ENCODE measurements at places on chromosomes 13 and 19.

GRCh38 chr13:93320942-93321341 lies 94.3 kb downstream of the GPC6 start:
- no peak for DNase-seq

GRCh38 chr19:6086068-6086788 lies 24.1 kb downstream of the RFX2 start:
- no peak for DNase-seq

GRCh38 chr13:102947745-102948405 lies 102.0 kb downstream of the ERCC5 start:
- no peak for DNase-seq

DNA sequence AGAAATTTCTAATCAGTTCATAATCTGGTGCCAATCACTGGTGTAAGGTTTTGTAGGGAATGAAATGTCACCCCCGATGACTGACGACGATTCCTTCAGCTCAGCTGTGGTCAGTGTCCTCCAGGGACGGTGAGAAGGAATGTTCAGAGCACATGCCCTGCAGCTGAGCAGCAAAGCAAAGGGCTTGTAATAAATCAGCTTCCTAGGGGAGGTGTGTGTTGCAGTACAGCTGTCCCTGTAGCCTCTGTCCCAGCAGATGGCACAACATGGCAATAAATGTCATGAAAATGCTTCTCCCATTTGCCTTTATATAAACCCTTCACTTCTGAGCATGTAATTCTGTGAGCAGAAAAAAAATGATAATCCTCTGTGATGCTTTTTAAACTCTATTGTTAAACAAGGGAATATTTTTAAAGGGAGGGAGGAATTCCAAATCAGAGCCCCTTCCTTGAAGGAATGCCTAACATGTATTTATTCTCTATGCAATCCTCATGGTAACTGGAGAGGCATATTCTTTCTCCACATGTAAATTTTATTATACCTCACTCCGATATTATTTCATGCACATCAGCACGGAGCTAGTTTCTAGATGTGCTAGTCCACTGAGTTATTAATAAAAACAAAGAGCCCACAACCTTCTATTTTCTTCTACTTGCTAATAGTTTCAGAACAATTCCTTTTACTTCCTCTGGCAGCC lies 102.5 kb downstream of the FAM216B start:
- DNase-seq, result no peak

DNA sequence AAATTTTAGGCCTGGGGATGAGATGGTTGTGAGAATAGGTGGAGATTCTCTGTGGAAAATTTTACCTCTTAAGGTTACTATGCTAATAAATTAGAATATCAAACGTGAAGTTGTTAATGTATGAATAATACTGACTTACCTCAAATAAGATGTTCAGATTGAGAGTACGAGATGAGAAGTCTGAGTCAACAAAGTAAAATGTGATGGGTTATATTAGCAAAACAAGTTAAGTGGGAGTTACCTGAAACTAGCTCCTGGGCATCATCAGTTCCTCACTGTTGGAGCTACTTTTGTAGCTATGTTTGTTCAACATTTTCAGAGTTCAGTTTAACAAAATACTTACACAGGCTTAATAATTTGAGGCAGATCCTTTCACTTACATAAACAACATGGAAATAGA lies 108.6 kb downstream of the PIBF1 start:
- no peak for DNase-seq

- no peak for DNase-seq
These were observed 6.4 kb downstream of the METTL21C start for GRCh38 chr13:102688306-102688973.

GRCh38 chr19:30924670-30925069 lies 424.6 kb downstream of the TSHZ3 start:
- no peak for DNase-seq

- no peak for DNase-seq
These were observed 42.6 kb downstream of the CRTC1 start for GRCh38 chr19:18725841-18726770.

DNA sequence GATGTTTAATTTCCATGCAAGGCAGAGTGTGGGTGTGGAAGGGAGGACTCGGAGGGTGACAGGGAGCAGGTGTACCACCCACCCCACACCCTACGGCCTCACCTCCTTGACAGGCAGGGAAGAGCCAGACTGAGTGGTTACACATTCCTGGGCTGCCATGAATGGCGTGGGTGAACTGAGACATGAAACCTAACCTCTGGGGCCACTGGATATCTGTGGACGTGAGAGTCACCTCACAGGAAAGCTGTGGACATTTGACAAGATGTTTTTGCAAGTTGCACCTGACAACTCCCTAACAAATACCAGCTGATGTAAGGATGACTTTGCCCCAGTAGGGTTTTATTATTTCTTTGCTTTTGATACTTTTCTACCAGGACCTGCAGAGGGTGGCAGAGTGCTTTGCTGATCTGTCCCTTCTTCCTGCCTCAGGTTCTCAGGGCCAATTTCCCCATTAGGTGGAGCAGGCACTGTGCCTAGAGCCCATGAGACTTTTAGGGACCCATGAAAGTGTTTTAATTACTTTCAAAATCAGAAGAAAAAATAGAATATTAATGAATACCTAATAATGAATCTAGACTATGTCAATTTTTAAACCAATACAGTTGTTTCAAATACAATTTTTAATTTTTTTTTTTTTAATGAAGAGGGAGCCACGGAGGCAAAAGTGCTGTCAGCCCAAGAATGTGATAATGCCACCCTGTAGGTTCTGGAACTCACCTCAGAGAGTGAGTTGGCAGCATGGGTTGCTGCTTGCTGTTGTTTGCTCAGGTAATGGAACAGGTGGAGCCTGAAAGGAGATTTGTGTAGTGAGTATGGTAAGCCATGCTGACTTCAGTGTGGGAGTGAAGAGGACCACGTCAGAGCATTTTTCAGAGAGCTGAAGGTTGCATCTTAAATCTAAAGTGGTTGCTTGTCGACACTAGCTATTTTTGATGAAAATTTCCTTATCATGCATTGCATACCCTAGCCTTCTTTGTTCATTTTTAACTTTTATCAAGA lies 58.0 kb upstream of the CYSLTR2 start:
- peak; percentile 10 for DNase-seq

GRCh38 chr19:18904334-18905057 lies 8.5 kb upstream of the CERS1 start:
- no peak for DNase-seq

DNA sequence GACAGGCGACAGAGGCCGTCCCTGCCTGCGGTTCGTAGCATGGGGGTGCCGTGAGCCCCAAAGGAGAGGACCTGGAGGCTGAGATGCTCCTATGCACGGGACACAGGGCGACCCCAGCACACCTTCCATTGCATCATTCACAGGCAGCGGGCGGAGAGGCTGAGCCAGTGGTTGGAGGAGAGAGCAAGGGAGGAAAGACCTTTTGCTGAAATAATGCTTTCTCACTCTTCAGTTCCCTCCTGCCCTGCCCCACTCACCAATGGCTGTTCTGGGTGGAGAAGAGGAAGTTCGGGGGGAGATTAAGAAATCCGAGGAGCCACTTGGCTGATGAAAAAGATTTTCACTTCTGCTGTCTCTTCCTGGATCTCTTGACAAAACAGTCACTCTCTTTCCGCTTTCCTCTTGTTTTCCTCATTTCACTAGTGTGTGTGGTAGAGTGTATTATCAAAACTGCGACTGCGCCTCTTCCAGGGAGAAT lies at the start of gene NLRP12:
Gene NLRP12, minus strand, starts transcription at position 181 of the 478 bp plus-strand sequence. Its CDS starts 140 bp downstream, at position 41.
- DNase-seq, result no peak

GRCh38 chr19:51128227-51128626 lies 3.5 kb downstream of the SIGLEC9 start:
- DNase-seq, result no peak

GRCh38 chr13:41700790-41701310 lies 243.5 kb downstream of the RGCC start:
- no peak for DNase-seq

DNA sequence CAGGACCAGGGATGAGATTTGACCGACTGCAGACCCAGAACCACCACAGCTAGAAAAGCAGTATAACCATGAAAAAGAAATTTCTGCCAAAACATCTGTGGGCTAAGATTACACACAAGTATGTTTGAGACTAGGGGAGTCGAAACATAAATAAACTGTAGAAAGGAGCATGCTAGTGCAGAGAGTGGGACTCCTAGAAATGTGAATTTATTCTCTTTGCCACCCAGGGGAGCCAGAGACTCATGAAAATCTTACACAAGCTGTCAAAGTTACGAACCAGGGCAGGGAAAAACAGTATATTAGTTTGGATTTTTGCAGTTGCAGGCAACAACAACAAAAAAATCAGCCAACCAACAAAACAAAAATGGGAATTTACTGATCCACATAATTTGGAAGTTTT lies 12.3 kb upstream of the HSPH1 start:
- DNase-seq, result no peak

- DNase-seq, result no peak
These were observed 31.3 kb upstream of the FOXO1 start for GRCh38 chr13:40697711-40698110.

GRCh38 chr13:99977912-99978798 lies 3.4 kb upstream of the ZIC2 start:
- no peak for DNase-seq

DNA sequence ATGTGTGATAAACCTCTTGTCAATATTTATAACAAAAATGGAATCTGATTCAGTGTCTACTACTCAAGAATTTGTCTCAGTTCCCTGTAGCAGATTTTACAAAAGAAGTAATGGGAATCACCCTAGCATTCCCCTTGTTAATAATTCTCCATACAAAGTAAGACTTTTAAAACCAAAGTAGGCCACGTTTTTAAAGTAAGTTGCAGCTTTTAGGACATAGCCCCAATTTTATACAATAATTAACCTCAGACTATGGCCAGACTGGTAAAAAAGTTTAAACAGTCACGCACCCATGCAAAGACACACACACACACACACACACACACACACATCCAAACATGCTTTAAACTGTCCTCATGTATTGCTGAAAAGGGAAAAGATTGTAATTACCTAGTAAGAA lies 589.9 kb downstream of the PCDH9 start:
- DNase-seq, result no peak

- no peak for DNase-seq
These were observed 317.9 kb downstream of the SHISA2 start for GRCh38 chr13:25733696-25734435.

DNA sequence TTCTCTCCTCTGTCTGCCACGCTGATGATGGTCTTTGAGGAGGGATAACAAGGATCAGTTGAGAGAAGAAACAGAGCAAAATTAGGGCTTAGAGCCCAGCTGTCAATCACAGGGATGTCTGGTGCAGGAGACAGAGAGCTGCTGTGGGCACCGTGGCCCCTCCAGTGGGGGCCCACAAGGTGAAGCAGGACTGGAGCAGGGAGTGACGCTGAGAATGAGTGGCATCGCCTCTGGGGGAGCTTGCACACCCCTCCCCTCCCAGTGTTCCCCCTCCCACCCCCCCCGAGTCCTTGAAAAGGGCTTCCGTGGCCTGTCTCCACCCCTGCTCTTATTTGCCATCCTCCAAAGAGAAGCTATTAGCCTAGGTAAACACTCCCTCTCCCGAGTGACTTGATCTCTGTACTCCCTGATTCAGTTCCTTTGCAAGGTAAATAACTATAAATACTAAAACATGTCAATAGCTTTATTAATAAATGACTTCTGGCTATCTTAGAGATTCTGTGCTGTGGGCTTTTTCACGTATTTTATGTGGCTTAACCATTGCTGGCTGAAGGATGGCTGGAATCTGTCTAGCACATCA lies 440.0 kb downstream of the ZNF536 start:
- DNase-seq, result no peak

GRCh38 chr13:33081666-33082065 lies 65.4 kb downstream of the KL start:
- no peak for DNase-seq

DNA sequence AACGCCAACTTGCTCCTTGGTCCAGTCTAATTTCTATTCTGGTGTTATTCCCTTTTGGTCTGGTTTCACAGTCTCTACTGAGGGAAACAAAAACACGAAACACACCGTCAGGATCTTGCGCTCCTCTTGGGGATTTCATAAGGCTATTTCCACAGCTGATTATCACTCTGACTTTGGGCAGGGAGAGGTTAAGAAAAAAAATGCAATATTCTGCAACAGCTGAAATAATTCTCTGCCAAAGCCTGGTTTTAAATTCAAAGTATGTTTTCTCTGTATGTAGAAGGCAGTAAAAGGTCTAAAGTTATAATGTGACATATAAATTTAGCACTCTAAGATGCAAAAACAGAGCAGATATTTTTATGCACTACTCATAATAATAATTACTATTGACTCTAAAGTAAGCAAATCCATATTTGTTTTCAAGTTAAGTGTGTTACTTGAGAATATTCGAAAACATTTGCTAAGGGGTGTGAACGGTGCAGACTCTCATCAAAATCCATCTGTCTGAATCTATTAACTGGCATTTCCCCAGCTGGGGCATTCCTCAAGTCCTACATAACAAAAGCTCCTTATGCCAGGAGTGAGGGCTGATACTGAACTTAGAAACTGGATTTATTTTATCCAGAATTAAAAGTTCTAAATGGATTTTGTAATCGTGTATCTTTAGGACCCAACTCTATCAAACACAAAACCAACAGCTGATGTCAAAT lies 38.4 kb upstream of the STARD13 start:
- no peak for DNase-seq

- no peak for DNase-seq
These were observed 1.0 kb downstream of the CEBPA start for GRCh38 chr19:33301144-33301899.

DNA sequence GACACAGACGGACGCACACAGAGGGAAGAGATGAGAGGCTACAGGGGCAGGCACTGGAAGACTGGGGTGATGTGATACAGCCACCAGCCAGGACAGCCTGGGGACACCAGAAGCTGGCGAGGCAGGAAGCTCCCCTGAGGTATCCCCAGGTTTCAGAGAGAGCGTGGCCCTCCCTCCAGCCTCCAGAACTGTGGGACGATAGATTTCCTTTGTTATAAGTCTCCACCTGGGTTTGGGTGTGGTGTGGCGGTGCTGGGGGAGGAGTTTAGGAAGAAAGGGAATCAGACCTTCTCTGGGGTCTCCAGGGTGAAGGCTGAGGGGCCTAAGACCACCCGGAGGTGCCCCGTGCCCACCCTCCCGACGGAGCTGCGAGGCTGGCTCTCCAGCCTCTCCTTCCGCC lies 2.7 kb upstream of the ASPDH start:
- no peak for DNase-seq

- DNase-seq, result no peak
These were observed 165.4 kb downstream of the SUCLA2 start for GRCh38 chr13:47835470-47836228.

- DNase-seq, result no peak
These were observed 3.7 kb upstream of the TRIM13 start for GRCh38 chr13:49993111-49993510.

GRCh38 chr19:32416749-32417456 lies 11.3 kb downstream of the DPY19L3 start:
- no peak for DNase-seq
